Vagina (tissue), 2 donors: ENCODE measurements at places on chromosomes 4 and X.

- DNase-seq: no peak
Observed at GRCh38 chrX:116384406-116384954, 51.9 kb upstream of the SLC6A14 start.

- no peak for DNase-seq
Observed at GRCh38 chr4:166143227-166143626, 270.2 kb downstream of the TLL1 start.

DNA sequence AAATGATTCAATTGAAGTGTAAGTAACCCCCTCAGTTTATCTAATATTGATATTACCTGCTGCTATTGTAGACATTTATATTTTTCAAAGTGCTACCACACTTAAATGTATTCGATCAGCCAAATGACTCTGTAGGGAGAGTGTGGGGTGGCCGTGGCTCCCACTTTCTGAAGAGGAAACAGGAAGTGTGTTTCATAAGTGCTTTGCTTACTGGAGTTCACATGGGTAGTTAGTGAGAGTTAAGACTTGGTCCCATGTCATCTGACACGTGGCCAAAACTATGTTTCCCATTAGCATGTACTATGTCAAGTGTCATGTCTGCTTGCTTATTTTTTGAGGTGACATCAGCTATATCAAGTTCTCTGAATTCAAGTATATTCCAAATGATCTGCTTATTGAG lies 308.1 kb upstream of the GATB start:
- DNase-seq: no peak

DNA sequence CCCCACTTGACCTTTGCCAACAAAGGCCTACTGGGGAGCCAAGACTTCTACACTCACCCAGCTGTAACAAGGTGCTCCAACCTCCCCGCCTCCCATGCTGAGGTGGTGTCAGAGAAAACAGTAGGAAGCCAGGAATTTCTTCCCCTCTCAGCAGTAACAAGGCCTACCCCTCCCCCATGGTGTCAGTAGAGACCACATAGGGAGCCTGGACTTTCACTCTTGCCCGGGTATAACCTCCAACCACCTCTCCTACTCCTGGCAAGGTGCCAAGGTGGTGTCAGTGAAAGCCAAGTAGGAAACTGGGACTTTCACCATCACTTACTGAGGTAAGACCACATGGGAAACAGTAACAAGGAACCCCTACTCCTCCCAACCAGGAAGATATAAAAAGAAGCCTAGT lies 93.1 kb downstream of the SLC16A2 start:
- DNase-seq: peak; percentile 79

- DNase-seq: peak; percentile 90
Observed at GRCh38 chr4:140149846-140150635, 3.9 kb downstream of the MAML3 start.

- no peak for DNase-seq
Observed at GRCh38 chrX:64169988-64170387, 35.5 kb downstream of the AMER1 start.

GRCh38 chr4:16722416-16722815 lies 176.0 kb downstream of the LDB2 start:
- no peak for DNase-seq
